ENCODE measurements at places on chromosomes 6 and 20. TPM values are rescaled to one million over a fixed set of nuclear protein-coding genes. Genes with fewer than 3 reads are reported as not detected.

GRCh38 chr20:9884061-9884460 lies 45.2 kb upstream of the PAK5 start:
- DNase-seq: no peak

- DNase-seq: no peak
Observed at GRCh38 chr6:83252719-83253118, 59.6 kb downstream of the RWDD2A start.

- DNase-seq: no peak
Observed at GRCh38 chr20:48224533-48225050, 439.3 kb upstream of the SULF2 start.

- no peak for DNase-seq
Observed at GRCh38 chr6:4759997-4760396, 16.2 kb upstream of the CDYL start.

The PHACTR1 gene
- total RNA-seq: 1.6 TPM

Measured in osteocyte (in vitro differentiated cells).